ENCODE measurements at places on chromosomes 4 and X. TPM values are rescaled to one million over a fixed set of nuclear protein-coding genes. Genes with fewer than 3 reads are reported as not detected.

The VCX3B gene
- total RNA-seq: not detected

The HTN1 gene
- total RNA-seq: not detected

The RPL10 gene
- total RNA-seq: 5,372 TPM

The PPP2R3B gene
- 7.9 TPM for total RNA-seq

The NEIL3 gene
- total RNA-seq: 8.3 TPM

The WFS1 gene
- total RNA-seq: 20.4 TPM

The NAAA gene
- 69.9 TPM for total RNA-seq

The TASL gene
- total RNA-seq: 0.57 TPM

The CXCL6 gene
- 10.1 TPM for total RNA-seq

The AFAP1 gene
- total RNA-seq: 4.4 TPM

The TBC1D8B gene
- 3.4 TPM for total RNA-seq

The HDX gene
- 5.5 TPM for total RNA-seq

- no peak for DNase-seq
Observed at GRCh38 chr4:121923306-121923705, 28.6 kb downstream of the TRPC3 start.

DNA sequence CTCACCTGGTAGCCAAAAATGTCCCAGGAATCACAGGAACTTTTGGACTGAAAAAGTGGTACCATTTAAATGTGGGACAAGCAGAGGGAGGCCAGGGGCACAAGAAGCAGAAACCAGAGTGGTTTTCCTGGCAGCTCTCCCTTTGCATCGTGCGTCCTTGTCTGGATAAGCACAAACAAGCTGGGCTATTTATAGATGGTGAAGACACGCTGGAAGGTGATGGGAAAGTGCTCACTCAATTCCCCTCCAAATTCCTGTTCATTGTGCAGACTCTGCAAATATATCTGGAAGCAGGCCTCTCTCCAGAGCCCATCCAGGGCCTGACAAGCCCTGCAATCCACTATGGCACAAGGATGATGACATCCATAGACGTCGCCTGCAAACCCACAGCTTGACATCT, 63.6 kb upstream of the MAP3K15 start:
- DNase-seq: no peak

- DNase-seq: no peak
Observed at GRCh38 chrX:46750889-46751288, 8.0 kb downstream of the SLC9A7 start.

DNA sequence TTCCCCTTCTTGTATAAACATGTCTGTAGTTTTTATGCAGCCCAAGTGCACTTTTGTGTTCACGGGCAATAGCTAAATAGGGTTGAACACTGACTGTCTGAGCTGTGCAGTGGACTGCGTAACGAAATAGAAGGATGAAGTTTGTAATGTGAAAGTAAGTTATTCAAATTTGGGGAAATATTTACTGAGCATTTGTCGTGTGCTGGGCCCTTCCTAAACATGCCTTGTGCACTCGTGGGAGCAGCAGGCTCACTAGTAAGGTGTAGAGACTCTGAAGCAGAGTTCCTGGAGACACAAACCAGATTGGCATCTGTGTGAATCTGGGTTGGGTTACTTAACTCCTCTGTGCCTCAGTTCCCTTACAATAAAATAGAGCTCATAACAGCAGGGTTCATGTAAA, 51.7 kb upstream of the C1QTNF7 start:
- no peak for DNase-seq

DNA sequence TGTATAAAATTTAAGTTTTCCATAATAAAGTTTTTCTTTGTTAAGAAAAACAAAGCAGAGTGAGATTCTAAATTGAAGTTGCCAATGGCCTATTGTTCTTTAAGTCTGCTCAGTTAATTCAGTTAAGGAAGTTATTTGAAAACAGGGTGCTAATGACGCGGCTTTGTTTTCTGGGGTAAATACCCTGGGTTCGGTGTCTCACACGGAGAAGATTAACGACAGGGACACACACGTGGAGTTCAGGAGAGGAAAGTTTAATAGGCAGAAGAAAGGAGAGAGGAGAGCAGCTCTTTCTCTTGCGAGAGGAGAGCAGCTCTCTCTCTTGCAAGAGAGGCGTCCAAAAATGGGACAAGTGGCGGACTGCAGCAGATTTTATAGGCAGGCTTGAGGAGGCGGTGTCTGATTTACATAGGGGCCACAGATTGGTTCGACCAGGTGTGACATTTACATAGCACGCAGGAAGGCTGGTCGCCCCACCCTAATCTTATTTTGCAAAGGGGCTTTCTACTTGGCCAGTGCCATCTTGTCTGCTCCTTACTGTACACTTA, 9.6 kb downstream of the CA5B start:
- DNase-seq: no peak

GRCh38 chr4:155025762-155026457, 182.5 kb upstream of the NPY2R start:
- DNase-seq: no peak

GRCh38 chrX:83508526-83509253, 600 bp downstream of the POU3F4 start:
- no peak for DNase-seq

- DNase-seq: no peak
Observed at GRCh38 chr4:28482580-28483270, 1622.1 kb downstream of the STIM2 start.

DNA sequence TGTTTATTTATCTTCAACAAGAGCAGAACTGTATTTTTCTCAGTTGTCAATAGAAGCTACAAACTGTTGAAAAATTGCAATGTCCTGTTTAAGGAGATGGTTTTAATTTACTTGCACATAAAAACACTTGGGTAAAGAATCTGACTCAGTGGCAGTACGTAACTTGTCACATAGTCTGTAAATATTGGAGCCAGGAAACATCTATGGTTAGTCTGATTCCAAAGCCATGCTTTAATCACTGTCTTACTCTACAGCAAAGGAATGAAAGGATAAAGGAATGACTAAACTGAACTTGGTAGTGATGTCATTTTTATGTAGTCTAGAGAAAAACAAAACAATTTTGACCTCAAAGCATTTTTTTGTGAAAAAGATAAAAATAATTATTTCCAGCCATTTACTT, 537.2 kb downstream of the STIM2 start:
- no peak for DNase-seq

DNA sequence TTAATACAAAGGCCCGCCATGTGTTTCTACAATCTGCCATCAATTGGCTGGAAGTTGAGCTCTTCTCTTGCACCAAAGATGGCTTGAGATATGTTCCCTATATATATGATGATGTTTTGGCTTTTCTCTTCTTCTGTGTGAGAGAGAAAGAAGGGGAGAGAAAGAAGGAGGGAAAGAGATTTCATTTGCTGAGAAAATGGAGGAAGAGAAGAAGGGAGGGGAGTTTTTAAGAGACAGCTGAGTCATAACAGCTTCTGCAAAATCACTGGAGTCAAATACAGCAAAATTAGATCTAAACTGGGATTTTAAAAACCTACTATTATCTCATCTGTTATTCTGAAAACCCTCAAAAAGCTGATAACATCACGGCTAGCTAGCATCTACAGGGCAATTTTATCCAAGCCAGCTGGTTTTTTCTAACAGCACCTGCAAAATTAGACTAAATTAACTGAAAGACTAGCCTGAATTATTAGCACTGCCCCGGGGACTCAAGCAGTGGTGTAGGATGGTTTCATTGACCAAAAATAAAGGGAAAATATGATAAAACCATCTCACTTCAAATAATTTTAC, 647.6 kb upstream of the ACTRT1 start:
- no peak for DNase-seq

GRCh38 chrX:154063234-154063633, 34.3 kb downstream of the MECP2 start:
- DNase-seq: no peak

- no peak for DNase-seq
Observed at GRCh38 chrX:5702890-5703289, 525.8 kb downstream of the NLGN4X start.

GRCh38 chrX:122945328-122945727, 238.8 kb upstream of the GRIA3 start:
- no peak for DNase-seq

GRCh38 chr4:86449746-86450588, 90.1 kb upstream of the MAPK10 start:
- DNase-seq: no peak

- DNase-seq: no peak
Observed at GRCh38 chr4:102321260-102321995, 23.9 kb downstream of the SLC39A8 start.

DNA sequence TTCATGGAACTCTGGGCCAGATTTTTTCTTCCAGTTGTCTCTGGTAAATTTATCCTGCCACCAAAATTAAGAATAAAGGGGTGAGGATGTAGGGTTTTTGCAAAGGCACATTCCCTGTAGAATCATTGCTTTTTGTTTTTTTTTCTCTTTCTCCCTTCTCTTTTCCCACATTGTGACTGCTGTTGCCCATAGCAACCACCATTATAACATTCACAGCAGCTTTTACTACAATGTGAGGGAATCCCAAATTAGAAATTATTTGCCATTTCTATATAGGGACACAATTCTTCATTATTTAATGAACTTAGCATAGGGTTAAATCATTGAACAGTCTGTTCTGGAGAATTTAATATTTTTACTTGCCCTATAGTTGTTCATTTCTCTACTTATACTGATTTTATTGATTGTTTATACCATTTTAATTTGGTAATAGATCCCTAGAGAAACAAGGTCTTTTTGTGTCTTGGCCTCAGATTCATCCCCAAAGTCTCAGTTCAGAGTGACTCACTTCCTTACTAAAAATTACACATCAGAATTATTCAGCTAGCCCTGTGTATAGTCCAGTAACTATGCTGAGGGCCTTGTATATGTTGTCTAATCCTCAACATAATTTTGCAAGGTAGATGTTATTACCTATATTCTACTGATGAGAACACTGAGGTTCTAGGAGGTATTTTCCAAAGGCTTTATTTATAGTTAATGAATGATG, 80.8 kb upstream of the ANK2 start:
- DNase-seq: no peak

DNA sequence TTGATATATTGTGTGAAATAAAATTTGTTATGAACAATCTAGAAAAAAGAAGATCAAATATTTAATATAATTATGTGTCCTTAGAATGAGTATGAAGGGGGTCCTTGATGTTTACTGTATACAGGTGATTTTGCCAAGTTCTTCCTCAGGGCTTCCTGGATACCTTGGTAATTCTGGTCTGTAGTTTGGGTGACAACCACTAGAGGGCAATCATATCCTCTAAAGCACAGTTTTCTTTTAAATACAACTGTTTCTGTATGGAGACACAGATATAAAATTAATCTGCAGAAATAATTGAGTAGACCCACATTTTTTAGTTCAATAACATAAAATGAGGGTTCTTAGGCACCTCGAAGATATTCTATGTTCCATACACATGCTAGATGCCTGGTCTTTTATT, 157.7 kb downstream of the SPANXN1 start:
- no peak for DNase-seq

DNA sequence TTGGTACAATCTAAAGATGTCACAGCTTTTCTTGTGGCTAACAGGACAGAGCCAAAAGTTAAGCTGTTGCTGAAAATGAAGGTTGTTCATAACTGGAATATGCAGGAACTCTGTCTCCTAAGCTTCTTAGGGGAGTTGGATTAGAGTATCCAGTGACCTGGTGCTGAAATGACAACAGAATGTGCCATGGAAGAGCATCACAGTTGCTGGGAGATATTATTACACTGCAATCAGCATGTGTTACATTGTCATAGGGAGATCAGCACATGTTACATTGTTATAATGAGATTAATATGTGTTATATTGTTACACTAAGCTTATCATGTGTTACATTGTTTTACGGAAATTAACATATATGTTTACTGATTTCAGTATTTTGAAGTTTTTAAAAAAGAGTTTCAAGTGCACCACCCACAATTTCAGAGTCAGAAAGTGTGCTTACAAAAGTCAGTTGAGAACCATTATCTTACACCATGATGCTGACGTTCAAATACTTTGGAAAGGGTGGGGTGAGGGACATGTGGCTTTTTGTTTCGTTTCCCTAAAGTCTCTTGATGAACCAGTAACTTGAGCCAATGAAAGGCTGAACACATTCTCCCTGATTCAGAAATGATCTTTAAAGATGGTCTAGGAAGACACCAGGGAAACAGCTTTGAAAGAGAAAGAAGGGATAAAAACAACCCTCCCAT, 113.4 kb downstream of the DRD5 start:
- DNase-seq: no peak

- no peak for DNase-seq
Observed at GRCh38 chrX:12263211-12263610, 124.9 kb downstream of the FRMPD4 start.

DNA sequence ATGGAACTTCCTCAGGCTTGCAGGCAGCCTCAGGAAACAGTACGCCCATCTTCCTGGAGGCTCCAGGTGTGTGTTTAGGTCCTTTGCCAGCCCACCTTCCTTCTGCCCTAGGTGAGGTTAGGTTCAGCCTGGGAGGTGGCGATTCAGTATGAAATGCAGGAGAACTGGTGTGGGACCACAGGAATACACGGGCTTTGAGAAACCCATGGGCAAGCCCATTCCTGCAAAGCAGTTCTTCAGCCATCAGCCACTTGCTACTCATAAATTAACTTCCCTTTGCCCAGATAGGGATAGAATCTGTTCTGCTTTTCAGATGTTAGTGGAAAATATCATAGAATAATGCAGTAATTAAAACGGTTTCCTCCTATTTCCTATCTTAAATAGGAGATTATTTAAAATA, 32.2 kb downstream of the TBC1D14 start:
- no peak for DNase-seq
